ENCODE measurements at places on chromosomes 16 and 17. TPM values are rescaled to one million over a fixed set of nuclear protein-coding genes. Genes with fewer than 3 reads are reported as not detected.

DNA sequence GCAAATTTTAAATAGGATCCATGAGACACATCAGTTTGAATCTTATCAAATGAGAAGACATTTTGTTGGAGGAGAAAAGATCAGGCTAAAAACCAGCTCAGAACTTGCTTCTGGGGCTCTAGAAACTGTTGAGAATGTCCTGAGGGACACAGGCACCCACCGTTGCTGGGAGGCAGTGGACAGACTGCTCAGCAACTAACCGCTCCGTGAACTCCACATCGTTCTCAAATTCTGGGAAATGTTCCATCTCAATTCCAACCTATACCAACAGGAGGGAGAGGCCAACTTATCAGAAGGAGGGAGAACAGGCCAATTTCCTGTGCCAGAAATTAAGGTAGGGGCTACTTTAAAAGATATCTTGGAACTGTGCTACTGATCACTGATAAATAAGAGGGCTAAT, 8.3 kb downstream of the TAT start:
- DNase-seq: no peak

DNA sequence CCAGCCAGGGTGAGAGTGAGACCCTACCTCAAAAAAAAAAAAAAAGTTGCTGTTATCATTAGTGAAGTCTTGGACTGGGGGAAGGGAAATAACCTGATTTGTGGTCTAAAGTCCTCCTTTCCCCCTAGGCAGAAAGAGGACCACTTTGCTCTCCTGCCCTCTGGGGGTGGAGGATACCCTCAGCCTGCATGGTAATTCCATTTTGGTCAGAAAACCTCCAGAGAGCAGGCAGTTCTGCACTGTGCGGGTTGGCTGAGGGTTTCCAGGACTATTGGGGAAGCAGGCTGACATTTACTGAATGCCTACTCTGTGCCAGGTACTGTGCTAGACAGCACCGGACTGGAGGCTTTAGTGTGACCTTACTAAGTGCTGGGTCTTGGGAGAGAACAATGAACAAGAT, 2.6 kb downstream of the ADAP2 start:
- no peak for DNase-seq

DNA sequence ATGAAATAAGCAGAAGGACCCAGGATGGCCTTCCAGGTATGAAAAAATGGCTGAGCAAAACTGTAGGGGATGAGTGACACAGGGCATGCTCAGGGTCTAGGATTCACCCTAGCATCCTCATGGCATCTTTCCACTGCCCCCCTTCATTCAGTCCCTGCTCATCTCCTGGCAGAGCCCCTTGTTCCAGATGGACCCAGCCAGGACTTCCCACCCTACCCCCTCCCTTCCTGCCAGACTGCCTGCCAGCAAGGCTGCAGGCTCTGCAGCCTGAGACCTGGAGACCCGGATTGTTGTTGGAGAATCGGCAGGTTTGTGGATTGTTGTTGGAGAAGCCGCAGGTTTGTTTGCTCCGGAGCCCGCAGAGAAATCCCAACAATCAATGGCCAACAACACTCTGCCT, 6.6 kb downstream of the SEZ6 start:
- DNase-seq: no peak

- no peak for DNase-seq
Measured at GRCh38 chr16:20241321-20241720, 86.0 kb downstream of the GP2 start.

DNA sequence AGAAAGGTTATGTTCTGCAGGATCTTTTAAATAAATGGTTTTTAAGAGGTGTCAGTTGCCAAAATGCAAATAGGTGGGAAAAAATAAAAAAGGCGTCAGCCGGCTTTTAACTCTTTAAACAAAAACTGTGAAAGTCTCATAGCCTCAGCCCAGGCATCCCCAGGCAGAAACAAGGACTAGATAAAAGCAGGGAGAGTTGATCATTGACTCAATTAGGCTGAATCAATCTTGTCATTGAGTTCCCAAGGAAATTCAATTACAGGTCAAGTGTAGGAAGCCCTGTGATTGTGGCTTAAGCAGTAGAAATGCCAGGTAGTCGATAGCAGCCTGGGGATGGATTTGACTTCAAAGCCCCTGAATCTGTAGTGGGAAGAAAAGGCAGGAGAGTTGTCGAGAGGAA, 30.8 kb upstream of the GUCY2D start:
- no peak for DNase-seq

DNA sequence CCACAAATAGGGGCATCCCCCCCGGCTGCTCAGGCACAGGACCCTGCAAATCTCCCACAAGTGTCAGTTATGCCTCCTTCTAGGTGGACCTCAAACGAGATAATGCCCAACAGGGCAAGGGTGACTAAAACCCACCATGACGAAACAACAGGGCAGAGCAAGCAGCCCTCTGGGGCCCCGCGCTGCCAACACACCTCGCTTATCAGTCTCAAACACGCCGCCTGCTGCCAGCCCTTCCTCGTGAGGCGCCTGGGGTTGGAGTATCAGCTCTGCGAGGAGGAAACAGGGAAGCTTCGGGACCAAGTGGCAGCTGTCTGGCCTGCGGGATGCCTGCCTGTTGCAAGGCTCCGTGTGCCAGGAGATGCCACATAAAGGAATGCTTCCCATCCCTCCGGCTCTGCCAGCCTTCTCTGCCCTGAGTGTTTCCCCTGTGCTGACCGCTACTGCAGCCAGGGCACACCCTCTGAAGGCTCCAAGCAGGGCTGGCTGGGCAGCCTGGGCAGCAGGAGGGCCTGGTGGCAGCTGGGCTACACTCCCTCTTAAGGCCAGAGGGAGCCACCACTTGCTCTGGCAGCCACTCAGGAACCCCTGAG, 2.5 kb downstream of the SMIM5 start:
- DNase-seq: no peak

DNA sequence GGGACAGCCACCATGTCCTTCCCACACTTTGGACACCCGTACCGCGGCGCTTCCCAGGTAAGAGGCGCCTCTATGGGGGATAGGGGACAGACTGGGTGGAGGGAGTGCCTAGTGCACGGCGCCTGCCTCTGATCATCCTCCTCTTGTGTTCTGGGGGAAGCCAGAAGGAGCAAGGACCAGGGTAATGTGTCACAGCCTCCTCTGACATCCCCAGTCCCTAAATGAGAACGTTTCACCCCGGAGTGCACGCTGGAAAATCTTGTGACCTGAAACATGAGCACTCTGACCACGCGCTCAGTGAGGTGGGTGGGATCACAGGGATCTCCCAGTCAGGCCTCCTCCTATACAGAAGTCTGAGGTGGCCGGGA, 1.1 kb downstream of the IRX6 start:
- no peak for DNase-seq

DNA sequence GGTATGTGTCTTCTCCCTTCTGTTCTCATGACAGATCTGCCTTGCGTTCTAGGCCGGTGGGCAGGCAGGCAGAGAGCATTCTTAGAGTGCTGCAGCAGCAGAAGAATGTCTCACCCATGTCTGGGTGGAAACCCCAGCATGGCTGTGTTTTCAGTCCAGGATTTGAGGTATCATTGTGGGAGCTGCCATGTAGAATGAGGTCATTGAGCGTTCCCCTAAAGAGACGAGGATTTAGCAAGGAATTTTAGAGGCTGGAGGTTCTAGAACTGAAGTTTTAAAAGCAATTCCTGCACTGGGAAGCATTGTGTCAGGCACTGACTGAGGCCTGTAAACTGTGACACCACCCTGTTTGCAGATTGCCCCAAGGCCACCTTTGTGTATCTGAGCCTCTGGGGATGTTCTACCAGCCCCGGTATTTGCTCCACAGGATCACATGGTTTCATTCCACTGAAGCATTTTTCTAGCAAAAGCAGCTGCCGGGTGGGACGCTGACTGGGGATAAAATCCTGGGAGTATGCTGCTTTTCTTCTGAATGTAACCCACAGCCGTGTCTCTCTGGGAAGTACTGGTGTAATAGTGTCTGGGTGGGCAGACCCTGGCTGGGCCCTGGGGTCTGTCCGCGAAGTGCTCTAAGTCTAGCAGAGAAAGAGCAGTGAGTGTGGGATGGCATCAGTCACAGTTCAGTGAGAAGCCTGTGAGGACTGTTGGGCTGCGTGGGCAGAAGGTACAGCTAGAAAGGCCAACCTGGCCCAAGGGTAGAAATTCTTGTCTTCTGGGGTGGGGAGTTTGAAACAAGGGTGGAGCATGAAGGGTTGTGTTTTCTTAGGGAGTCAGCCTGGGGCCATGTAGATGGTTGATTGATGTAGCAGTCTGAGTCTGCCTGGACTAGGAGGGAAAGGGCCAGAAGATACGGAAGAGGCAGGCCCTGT, 30.2 kb downstream of the PLCD3 start:
- DNase-seq: no peak

GRCh38 chr16:69924777-69925191, 26.4 kb upstream of the CLEC18A start:
- no peak for DNase-seq

DNA sequence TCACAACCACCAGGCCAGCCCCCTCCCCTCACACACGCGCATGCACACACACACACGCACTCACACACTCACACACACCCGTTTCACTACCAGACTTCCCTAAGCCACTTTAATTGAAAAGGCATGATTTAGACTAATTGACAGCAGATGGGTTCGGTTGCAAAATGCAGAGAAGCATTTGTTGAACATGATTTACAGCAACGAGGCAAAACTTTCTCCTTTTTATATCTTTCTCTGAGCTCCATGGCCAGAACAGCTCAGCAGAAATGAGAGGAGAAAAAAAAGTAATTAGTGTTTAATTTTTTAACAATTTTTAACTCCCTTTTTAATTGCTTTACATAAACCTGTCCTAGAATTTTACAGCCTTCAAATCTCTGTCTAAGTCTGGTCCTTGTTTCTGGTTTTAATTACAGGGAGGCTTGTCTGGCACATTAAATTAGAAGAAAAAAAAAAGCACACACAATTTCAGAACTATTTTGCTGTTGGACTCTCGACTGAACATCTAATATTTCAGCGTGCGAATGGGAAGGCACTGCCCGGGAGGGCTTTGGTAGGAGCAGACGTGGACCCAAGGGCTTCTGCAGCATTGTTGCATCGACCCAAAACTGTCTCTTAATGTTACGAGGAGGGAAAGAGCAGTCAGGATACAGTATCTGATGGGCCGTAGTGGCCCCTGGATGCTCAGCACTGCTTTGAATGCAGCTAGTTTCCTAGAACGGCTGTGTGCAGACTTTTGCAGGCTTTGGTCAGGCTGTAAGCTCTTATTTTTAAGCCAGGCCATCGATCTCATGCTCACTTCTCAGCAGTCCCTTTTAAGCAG, 255.9 kb downstream of the SOX9 start:
- DNase-seq: no peak

GRCh38 chr17:17350491-17351355, 47.5 kb downstream of the NT5M start:
- DNase-seq: no peak

GRCh38 chr16:22857296-22858025, 43.5 kb downstream of the HS3ST2 start:
- DNase-seq: no peak

GRCh38 chr16:77963185-77964044, 58.9 kb upstream of the CLEC3A start:
- DNase-seq: no peak

GRCh38 chr16:85286951-85287814, 174.9 kb upstream of the CIBAR2 start:
- no peak for DNase-seq

DNA sequence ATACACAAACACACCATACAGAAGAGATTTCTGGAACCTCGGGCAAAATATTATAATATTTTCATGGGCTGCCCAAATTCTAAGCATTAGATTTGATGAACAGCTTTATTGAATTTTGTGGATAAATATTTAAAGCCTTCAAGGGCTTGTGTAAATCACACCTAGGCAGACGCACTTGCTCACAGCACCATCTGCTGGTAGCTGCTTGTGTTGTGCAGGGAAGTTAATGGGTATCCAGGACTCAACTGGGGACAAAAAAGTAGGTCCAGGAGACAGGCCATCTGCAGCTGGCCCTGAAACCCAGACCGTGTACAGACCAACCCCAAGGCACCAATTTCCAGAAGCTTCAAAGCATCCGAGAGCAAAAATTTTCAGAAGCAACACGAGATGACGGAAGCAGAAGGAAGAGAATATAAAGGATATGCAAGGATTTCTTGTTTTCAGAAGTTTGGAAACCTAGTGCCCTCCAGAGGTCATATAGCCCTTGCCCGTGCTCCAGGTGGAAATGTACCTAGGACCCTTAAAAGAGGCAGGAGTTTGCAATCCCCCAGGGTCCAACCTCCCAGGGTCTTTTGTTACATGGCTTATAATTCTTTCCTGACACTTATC, 140.0 kb downstream of the CHD9NB start:
- DNase-seq: no peak

GRCh38 chr16:56265746-56266145, 74.5 kb downstream of the GNAO1 start:
- DNase-seq: no peak

- no peak for DNase-seq
Measured at GRCh38 chr17:6218333-6218732, 148.2 kb downstream of the WSCD1 start.

DNA sequence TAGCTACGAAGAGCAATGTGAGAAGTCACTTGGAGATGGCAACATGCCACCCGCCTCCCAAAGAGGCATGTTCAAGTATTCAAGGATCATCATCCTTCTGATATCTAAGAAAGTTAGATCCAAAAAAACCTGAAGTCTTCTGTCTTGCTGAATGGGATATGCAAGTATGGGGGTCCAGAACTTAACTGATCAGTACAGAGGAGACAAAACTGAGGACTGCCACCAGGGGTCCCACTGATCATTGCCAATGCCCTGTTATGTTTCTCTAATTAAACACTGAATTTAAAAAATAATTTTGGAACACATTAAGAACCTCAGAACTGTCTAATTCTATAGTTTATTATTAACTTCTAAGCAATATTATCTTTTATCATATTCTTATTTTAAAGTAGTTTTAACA, 99.7 kb downstream of the CDH8 start:
- DNase-seq: no peak

The RNF227 gene
- 4.1 TPM for total RNA-seq

The CLDN9 gene
- 0.24 TPM for total RNA-seq

The CCL13 gene
- 15.3 TPM for total RNA-seq

The MAFG gene
- total RNA-seq: 31.5 TPM

The CA10 gene
- not detected for total RNA-seq

The ATP2A3 gene
- total RNA-seq: 3.3 TPM

The NOD2 gene
- total RNA-seq: 6.3 TPM

The XAF1 gene
- total RNA-seq: 28.2 TPM

The CHST4 gene
- total RNA-seq: 0.72 TPM

The TRPV2 gene
- total RNA-seq: 34.0 TPM

The MAP2K4 gene
- 21.0 TPM for total RNA-seq

The ACAP1 gene
- total RNA-seq: 3.3 TPM

The SLC52A1 gene
- total RNA-seq: not detected

The OTOA gene
- 1.2 TPM for total RNA-seq

The SCIMP gene
- total RNA-seq: 4.9 TPM

The SOST gene
- total RNA-seq: not detected

Data from omental fat pad (tissue), 4 donors.